GM18507 (cell line): ENCODE measurements at places on chromosomes 5 and 9.

DNA sequence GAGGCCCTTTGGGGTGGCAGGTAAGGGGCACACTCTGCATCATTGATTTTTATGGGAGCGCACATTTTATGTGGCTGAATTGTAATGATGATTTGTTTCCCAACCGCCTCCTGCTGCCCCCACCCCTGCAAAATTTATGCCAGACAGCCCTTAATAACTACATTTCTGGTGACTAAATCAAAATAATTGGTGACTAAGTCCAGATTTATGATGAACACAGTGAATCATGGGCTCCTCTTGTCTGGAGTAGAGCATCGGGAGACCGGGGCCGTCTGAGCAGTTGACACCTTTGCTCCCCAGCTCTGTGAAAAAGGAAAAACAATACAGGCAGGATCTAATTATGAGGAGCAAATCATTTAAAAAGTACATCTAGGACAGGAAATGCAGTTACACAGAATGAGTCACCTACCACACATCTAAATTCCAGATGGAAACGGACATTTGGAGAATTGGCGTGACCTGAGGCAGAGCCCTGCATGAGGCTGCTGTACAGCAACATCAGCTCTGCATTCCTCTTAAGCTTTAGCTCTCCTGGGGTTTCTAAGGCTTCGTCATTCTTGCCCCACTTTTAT, 58.9 kb downstream of the DOCK2 start:
- DNase-seq = no peak

DNA sequence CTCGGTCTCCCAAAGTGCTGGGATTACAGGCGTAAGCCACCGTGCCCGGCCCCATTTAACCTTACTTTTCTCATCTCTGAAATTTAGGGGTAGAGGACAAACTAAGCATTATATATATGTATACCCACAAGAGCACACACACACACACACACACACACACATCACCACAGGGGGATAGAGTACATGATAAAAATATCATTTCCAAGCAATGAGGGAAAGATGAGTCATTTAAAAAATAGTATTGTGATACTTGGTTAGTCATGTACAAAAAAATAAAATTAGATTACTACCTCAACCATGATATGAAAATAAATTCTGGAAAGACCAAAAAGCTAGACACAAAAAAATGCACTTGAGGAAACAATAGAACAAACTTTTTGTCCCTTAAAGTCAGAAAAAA, 67.2 kb downstream of the CDH18 start:
- no peak for DNase-seq

- no peak for DNase-seq
These were observed 85.7 kb upstream of the PPP1R2B start for GRCh38 chr5:156764176-156764971.

GRCh38 chr5:68285075-68285840, 69.7 kb downstream of the PIK3R1 start:
- DNase-seq = no peak

GRCh38 chr5:180689775-180690174, 40.4 kb upstream of the FLT4 start:
- no peak for DNase-seq

DNA sequence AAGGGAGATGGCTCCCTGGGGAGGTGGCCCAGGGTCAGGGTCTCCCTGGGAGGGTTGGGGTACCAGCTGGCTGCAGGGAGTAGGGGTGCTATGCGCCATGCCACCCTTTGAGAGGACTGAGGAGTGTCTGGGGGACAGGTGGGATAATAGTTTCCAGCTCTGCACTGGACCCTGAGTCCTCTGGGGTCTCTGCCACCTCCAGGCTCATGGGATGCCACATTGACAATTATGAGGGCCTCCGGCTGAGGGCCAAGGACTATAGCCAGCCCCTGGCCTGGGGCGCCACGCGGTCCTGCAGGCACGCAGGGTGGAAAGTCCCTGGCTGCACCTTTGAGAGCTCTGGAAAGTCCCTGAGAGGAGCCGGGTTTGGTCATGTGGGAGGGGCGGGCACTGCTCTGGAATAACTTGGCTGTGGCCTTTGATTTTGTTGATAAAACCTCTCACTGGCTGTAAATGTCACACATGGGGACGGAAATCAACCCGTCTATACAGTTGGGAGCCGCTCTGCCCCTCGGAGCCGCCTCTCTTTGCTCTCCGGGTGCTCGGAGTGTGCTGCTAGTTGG, 16.0 kb downstream of the TRAF2 start:
- DNase-seq = peak; percentile 71

DNA sequence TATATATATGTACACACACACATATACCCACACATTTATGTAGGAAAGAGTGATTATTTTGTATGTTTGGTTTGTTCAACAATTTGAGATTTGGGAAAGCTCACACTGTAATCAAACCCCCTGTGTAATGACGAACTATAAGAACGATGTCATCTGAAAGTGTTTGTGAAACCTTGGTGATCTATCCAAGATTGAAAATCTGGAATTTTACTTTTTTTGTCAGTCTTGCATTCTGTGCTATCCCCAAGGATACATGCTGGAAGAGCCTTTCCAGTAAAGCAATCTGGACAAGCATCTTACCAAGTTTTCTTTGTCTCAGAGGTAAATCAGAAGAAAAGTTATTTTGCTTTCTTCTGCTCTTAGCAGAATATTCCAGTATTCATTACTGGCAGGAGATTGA, 23.3 kb downstream of the SGCD start:
- no peak for DNase-seq

DNA sequence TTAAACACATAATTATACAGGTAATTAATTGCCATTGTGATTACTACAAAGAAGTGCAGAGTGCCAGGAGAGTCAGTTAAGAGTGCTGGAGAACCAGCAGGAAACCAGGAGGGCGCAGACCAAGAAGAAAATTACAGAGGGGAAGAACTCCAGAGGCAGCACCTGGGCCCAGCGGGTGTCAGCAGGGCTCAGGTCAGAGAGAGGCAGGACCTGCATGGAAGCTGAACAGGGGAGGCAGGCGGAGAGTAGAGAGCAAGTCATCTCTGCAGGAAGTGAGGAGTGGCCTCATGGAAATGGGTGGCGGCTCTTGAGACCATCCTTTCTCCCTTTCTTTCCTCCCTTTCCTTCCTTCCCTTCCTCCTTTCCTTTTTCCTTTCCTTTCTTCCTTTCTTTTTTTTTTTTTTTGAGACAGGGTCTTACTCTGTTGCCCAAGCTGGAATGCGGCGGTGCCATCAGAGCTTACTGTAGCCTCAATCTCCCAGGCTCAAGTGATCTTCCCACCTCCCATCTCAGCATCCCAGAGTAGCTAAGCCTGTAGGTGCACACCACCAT, 4.0 kb upstream of the ZBTB34 start:
- DNase-seq = no peak

- DNase-seq = no peak
These were observed 9.5 kb downstream of the ELP1 start for GRCh38 chr9:108924466-108924865.

GRCh38 chr5:174810796-174811195, 86.4 kb downstream of the MSX2 start:
- no peak for DNase-seq

GRCh38 chr9:32571969-32572899, 725 bp downstream of the NDUFB6 start:
- DNase-seq = peak; percentile 35

DNA sequence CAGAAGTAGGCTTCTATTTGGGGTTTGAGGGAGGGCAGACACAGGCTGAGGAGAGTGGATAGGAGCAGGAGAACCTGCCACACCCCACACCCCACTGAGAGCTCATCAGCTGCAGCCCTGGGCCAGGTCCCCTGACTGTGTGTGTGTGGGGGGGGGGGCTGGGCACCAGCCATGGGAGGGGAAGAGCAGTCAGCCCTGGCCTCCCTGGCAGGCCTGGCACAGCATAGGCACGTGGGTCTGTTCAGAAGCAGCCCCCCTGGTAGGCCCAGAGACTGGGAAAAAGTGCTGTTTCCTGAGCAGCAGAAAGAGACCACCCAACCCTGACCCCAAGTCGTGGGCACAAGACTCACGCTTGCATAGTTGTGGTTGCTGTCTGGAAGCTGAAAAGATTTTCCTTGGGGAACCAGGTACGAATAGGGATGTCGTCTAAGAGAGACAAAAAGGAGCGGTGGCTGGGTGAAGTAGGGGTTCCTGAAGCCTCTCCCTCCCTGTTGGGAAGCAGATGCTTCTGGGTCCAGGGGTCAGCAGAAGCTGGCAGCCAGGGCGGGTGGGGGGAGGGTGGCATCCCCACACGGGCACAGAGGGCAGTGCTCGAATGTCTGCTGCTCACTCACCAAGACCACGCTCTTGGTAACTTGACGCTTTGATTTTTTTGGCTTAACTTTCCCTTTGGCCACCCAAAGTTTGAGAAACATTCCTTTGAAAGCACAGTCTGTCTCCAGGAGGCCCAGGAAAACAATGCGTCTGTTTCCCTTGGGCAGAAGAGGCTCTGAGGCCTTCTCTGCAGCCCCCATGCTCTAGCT, 2.9 kb downstream of the NSMF start:
- no peak for DNase-seq

GRCh38 chr5:135950611-135951010, 4.2 kb downstream of the LECT2 start:
- DNase-seq = no peak
